IMR-90 (cell line): ENCODE measurements at places on chromosomes 2 and 18. TPM values are rescaled to one million over a fixed set of nuclear protein-coding genes. Genes with fewer than 3 reads are reported as not detected.

GRCh38 chr2:19643117-19643518 is 258.7 kb downstream of the TTC32 start:
- no peak overlapping the region for H3K27ac ChIP-seq
- H3K4me3 ChIP-seq = no peak overlapping the region
- peaks cover 14% of the 10 kb centered on the region for H3K27me3 ChIP-seq
- no peaks in the 10 kb centered on the region for H3K36me3 ChIP-seq
- peak; percentile 11 for DNase-seq
- no peaks in the 10 kb centered on the region for H3K4me1 ChIP-seq

GRCh38 chr2:72112401-72112800 is 35.3 kb downstream of the CYP26B1 start:
- H3K27ac ChIP-seq = no peak overlapping the region
- H3K27me3 ChIP-seq = peaks cover 2% of the 10 kb centered on the region
- H3K36me3 ChIP-seq = no peaks in the 10 kb centered on the region
- no peak overlapping the region for H3K4me3 ChIP-seq

- H3K4me1 ChIP-seq = no peaks in the 10 kb centered on the region; the same call in 1 of the 2 replicates
- H3K36me3 ChIP-seq = peaks cover 20% of the 10 kb centered on the region
- no peak for DNase-seq
- H3K4me3 ChIP-seq = no peak overlapping the region
- no peaks in the 10 kb centered on the region for H3K27me3 ChIP-seq
- H3K27ac ChIP-seq = no peak overlapping the region
These were observed 99.6 kb upstream of the MGAT5 start for GRCh38 chr2:134154246-134154645.

- H3K27ac ChIP-seq = no peak overlapping the region
- peaks cover 2% of the 10 kb centered on the region; the same call in 1 of the 2 replicates for H3K4me1 ChIP-seq
- DNase-seq = no peak
- H3K27me3 ChIP-seq = peaks cover 52% of the 10 kb centered on the region
- H3K36me3 ChIP-seq = no peaks in the 10 kb centered on the region
These were observed 1.5 kb downstream of the HOXD1 start for GRCh38 chr2:176189681-176190641.

DNA sequence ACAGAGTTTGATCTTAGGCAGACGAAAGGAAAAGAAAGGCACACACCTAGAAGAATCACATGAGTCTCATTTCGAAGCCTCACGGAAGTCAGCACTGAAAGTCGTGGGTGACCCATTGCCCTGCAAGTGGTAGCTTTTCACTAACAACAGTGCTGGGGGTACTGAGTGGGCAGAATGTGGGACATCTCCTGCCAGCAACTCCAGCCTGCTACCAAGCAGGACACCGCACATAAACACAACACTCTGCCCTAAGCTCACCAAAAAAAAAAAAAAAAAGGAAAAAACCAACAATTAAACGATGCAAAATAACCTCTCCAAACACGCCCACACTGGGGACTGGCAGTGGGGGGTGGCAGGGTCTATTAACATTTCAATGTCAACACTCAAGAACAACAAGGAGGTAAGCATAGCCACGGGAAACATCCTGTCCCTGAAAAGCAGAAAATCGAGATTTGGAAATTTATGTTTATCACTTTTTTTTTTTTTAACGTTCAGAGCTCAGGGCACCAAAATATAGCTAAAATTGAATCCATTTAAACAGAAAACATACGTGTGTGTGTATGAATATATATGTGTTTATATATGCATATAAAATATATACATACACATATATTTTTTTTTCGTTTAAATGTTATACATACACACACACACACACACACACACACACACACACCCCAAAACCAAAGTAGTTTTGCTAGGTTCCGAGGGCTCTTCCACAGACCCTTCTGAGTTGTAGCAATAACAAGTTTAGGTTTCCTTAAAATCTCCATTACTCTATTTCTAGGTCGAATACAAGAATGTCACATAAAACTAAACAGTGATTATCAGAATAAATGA is 2.2 kb downstream of the INO80D start:
- H3K27ac ChIP-seq = peak overlapping the region; percentile 42; the same call in 1 of the 2 replicates
- H3K27me3 ChIP-seq = no peaks in the 10 kb centered on the region
- H3K4me1 ChIP-seq = peaks cover 4% of the 10 kb centered on the region
- peak overlapping the region; percentile 46 for H3K4me3 ChIP-seq

DNA sequence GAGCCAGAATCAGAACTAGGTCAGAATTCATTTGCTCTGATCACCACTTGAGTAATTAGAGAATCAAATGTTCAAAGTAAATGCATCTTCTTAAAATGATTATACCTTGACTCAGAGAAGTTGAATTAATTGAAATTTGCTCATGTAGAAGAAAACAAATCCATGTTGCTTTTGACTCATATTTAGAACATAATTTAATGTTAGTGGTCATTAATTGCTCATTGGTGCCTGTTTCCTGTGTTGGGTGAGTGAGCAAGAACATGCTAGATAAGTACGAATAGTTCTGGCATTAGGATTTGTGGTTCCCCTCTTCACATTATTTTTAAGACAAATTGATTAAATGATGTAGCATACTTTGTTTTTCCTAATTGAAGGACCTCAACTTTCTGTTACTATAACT is 19.0 kb downstream of the ACVR2A start:
- no peaks in the 10 kb centered on the region for H3K36me3 ChIP-seq
- H3K27ac ChIP-seq = no peak overlapping the region
- DNase-seq = no peak
- H3K4me1 ChIP-seq = no peaks in the 10 kb centered on the region
- H3K4me3 ChIP-seq = no peak overlapping the region

- DNase-seq = peak; percentile 23
- H3K36me3 ChIP-seq = no peaks in the 10 kb centered on the region
- H3K27ac ChIP-seq = no peak overlapping the region
- peaks cover 12% of the 10 kb centered on the region for H3K4me1 ChIP-seq
These were observed 59.8 kb downstream of the BMP10 start for GRCh38 chr2:68811364-68811763.

- H3K4me1 ChIP-seq = no peaks in the 10 kb centered on the region
- H3K36me3 ChIP-seq = peaks cover 35% of the 10 kb centered on the region
- DNase-seq = no peak
- H3K27me3 ChIP-seq = no peaks in the 10 kb centered on the region
These were observed 46.2 kb downstream of the IWS1 start for GRCh38 chr2:127479866-127480743.

- H3K36me3 ChIP-seq = no peaks in the 10 kb centered on the region
- H3K4me3 ChIP-seq = no peak overlapping the region
- DNase-seq = peak; percentile 12
- H3K27me3 ChIP-seq = no peaks in the 10 kb centered on the region; the same call in 1 of the 2 replicates
These were observed 55.9 kb upstream of the NT5C1B start for GRCh38 chr2:18645315-18645714.

GRCh38 chr2:67258831-67259230 is 138.3 kb upstream of the ETAA1 start:
- no peaks in the 10 kb centered on the region for H3K36me3 ChIP-seq
- no peaks in the 10 kb centered on the region for H3K27me3 ChIP-seq
- H3K27ac ChIP-seq = peak overlapping the region; percentile 97
- peak; percentile 27 for DNase-seq
- H3K4me3 ChIP-seq = no peak overlapping the region

DNA sequence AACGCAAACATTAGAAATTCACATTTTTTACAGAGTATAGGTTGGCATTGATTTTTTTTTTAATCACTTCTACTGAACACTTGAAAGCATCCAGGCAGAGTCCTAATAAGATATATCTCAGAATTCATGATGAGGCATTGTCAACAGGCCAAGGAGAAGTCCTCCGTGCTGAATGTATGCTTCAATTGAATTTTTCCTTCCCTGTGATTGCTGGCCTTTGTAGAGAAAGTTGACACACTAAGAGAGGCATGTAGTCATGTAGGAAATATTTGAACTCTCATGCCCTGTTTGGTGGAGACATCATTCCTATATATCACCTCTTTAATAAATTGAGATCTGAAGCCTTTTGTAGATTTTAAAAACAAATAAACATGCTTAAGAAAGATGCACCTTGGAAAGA is 844.9 kb downstream of the CPS1 start:
- no peak for DNase-seq
- H3K4me3 ChIP-seq = no peak overlapping the region
- H3K36me3 ChIP-seq = no peaks in the 10 kb centered on the region
- no peaks in the 10 kb centered on the region for H3K4me1 ChIP-seq
- no peak overlapping the region for H3K27ac ChIP-seq

DNA sequence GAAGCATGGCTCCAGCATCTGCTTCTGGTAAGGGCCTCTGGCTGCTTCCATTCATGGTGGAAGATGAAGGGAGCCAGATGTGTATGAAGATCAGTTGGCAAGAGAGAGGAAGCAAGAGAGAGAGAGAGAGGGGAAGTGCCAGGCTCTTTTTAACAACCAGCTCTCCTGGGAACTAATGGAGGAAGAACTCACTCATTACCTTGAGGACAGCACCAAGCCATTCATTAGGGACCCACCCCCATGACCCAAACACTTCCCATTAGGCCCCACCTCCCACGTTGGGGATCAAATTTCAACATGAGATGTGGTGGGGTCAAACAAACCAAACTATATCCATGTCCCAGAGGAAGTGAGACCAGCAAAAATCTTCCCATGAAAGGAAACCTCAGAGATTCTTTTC is 124.8 kb upstream of the SIX2 start:
- peaks cover 21% of the 10 kb centered on the region for H3K27me3 ChIP-seq
- no peak overlapping the region for H3K27ac ChIP-seq
- H3K36me3 ChIP-seq = no peaks in the 10 kb centered on the region
- H3K4me1 ChIP-seq = peaks cover 5% of the 10 kb centered on the region

GRCh38 chr2:161102770-161103450 is 57.3 kb upstream of the TANK start:
- H3K4me1 ChIP-seq = no peaks in the 10 kb centered on the region; the same call in 1 of the 2 replicates
- no peaks in the 10 kb centered on the region for H3K36me3 ChIP-seq
- H3K27me3 ChIP-seq = no peaks in the 10 kb centered on the region
- no peak overlapping the region for H3K27ac ChIP-seq
- no peak overlapping the region for H3K4me3 ChIP-seq

- no peaks in the 10 kb centered on the region for H3K36me3 ChIP-seq
- H3K27ac ChIP-seq = no peak overlapping the region
- H3K4me3 ChIP-seq = no peak overlapping the region
- H3K4me1 ChIP-seq = no peaks in the 10 kb centered on the region; the same call in 1 of the 2 replicates
- DNase-seq = no peak
These were observed 3.8 kb downstream of the GRB14 start for GRCh38 chr2:164617466-164617865.

- H3K27me3 ChIP-seq = no peaks in the 10 kb centered on the region
- DNase-seq = no peak
- H3K4me3 ChIP-seq = no peak overlapping the region
- no peak overlapping the region for H3K27ac ChIP-seq
- H3K4me1 ChIP-seq = no peaks in the 10 kb centered on the region
These were observed 56.4 kb downstream of the KCNH7 start for GRCh38 chr2:162782138-162782537.

DNA sequence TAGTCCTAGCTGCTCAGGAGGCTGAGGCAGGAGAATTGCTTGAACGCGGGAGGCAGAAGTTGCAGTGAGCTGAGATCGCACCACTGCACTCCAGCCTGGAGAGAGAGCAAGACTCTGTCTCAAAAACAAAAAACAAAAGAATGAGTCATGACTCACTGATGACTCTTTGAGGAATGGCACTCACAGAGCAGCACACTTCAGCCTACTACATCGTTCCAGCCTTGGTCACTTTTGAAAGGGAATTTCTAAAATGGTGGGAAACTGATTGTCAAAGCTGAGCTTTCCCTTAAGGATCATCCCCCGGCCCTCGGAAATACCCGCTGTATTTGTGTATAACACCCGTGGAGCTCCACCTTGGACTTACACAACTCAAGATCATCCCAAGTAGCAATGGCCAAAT is 217.3 kb upstream of the HS6ST1 start:
- DNase-seq = peak; percentile 94
- H3K27ac ChIP-seq = peak overlapping the region; percentile 80; the same call in 1 of the 2 replicates
- peaks cover 8% of the 10 kb centered on the region for H3K4me1 ChIP-seq
- H3K27me3 ChIP-seq = no peaks in the 10 kb centered on the region
- H3K36me3 ChIP-seq = no peaks in the 10 kb centered on the region

DNA sequence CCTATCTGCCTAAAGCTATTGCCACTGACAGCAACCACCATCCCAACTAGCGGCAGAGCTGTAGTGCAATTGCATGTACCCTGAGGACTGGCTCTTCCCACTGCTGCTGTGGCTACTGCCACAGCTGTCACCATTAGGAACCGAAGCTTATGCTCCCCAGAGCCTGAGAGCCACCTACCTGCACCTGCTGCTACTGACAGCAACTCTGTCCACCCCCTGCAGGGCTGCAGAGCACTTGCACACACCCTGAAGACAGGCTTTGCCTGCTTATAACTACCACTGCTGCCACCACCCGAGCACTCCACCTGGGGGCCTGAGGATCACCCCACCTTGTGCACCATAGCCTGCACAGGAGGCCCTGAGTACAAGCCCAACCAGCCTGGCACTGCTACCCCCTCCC is 217.6 kb upstream of the FOSL2 start:
- no peak overlapping the region for H3K27ac ChIP-seq
- no peaks in the 10 kb centered on the region for H3K36me3 ChIP-seq
- no peak overlapping the region for H3K4me3 ChIP-seq

DNA sequence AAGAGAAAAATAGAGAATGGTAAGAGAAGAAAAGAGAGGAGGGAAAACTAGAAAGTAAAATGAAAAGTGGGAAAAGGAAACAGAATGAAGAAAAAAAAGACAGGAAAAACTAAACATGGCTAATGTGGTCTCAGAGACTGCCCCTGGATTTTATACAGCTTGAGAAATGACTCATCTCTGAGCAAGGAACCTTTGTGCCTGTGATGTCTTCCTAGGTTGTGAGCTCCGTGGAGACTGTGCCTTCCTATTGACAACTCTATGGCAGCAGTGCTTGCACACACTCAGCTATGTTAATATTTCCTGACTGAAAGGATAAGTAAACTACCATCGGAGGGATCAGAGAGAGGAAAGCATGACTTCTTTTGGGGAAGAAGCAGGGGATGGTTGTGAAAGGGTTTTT is 203.8 kb downstream of the RDH14 start:
- H3K4me1 ChIP-seq = peaks cover 7% of the 10 kb centered on the region
- no peaks in the 10 kb centered on the region for H3K27me3 ChIP-seq
- peak; percentile 72 for DNase-seq
- H3K27ac ChIP-seq = no peak overlapping the region

DNA sequence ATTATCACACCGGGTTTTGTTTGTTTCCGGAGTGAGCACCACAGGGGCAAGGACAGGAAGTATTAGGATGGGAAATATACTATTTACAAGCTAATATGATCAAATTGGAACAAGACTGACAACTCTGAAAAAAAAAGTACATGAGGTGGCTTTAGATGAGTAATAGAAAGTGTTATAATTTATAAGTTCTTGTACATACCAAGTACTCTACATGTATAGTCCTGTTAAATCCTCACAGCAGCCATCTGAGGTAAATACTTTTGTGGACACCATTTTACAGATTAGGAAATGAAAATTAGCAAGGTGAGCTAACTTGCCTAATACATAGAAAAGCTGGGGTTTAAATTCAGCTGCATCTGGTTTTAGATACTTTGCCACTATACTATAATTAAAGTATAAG is 11.2 kb downstream of the FAP start:
- H3K27ac ChIP-seq = no peak overlapping the region
- H3K4me3 ChIP-seq = no peak overlapping the region
- no peak for DNase-seq

Gene DES
- 3.3 and 4.3 TPM in 2 replicates for total RNA-seq

Gene IL36B
- not detected in 2 replicates for total RNA-seq

Gene C2orf66
- not detected in 2 replicates for total RNA-seq

Gene ASNSD1
- total RNA-seq = 35.7 and 67.5 TPM in 2 replicates

Gene UGT1A3
- total RNA-seq = not detected in 2 replicates

Gene APOB
- total RNA-seq = under 0.01 TPM in 2 replicates
